EL (cell line): ENCODE measurements at places on chromosomes 11 and 22.

DNA sequence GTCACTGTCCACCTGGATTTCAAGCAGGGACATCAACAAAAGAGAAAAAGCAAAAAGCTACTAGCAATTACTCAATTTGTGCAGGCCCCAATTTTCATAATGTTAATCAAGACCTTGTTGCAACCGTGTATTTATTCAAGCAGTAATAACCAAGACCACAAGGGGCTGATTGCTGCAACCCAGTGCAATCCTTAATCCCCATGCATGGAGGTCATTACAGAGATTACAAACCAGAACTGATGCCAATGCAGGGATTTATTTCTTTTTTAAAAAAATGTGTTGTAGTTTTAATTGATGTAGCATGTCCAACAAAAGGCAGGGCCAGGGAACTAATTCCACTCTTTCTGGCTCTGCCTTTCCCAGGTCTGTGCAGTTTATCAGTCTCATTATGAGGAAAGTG is 18.4 kb downstream of the TECTA start:
- no peak for DNase-seq

DNA sequence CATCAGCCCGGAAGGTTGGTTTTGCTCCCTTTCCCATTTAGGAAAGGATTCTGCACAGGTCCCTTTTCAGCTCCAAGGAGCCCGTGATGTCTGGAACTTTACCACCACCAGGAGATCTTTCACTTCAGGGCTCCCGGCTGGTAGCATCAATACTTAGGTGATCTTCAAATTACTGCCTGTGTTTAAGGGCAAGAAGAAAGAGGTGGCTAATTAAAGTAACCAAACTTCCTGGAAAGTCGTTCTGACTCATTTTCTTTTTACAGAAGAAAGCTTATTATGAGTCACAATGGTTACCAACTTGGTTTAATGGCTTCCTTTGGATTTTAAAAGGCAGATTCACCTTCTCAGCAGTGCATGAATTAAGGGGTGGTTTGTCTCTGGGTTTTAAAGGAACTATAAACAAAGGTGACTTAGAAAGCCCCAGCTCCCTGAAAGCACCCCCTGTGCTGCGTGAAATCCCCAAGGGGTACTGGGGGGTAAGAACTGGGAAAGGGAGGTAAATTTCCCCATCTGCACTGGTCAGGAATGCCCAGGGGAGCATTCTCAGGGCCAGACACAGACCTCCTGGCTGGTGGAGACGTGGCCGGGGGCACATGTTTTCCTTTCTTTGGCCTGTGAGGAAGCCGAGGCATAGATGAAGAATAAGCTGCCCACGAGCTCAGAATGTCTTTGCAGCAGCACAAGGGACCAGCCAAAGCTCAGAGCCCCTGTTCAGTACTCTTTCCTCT is 8.8 kb downstream of the POU2F3 start:
- peak; percentile 49 for DNase-seq

- DNase-seq, result no peak
Observed at GRCh38 chr11:76523147-76523546, 78.3 kb downstream of the EMSY start.

GRCh38 chr11:6203327-6203726 is 2.0 kb upstream of the C11orf42 start:
- no peak for DNase-seq

GRCh38 chr11:126477535-126478305 is 122.2 kb downstream of the ST3GAL4 start:
- no peak for DNase-seq

GRCh38 chr22:46198274-46198673 is 47.9 kb downstream of the PPARA start:
- no peak for DNase-seq

DNA sequence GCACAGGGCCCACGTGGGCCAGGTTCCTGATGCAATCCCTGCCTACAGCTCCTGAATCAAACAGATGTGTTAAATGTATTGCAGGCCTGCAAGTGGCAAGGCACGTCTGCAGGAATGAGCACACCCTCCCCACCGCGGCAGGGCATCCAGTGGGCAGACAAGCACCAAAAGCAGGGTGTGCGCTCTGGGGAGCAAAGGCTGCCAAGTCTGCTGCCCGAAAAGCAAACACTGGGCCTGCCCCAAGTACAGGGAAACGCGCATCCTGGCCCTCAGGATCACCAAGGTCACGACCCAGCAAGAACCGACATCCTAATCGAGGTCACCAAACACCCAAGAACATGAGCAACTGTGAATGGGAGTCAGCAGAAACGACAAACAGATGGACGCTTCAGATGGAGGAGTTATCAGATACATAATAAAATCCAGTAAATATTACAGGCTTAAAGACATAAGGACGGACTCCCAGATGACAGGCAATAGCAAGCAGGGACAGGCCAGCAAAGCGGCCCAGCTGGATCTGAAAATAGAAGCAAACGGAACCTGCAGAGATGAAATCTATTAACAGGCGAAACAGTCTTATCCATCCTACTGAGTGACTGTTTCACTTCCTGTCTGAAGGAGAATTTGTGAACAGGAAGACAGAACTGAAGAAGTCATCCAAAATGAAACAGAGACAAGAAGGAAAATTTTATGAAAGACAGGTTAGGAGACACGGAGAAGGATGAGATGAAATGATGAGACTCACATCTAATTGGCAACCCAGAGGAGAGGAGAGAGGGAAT is 26.7 kb downstream of the CARS1 start:
- DNase-seq, result no peak

GRCh38 chr11:19633276-19633675 is 79.4 kb upstream of the NAV2 start:
- no peak for DNase-seq

DNA sequence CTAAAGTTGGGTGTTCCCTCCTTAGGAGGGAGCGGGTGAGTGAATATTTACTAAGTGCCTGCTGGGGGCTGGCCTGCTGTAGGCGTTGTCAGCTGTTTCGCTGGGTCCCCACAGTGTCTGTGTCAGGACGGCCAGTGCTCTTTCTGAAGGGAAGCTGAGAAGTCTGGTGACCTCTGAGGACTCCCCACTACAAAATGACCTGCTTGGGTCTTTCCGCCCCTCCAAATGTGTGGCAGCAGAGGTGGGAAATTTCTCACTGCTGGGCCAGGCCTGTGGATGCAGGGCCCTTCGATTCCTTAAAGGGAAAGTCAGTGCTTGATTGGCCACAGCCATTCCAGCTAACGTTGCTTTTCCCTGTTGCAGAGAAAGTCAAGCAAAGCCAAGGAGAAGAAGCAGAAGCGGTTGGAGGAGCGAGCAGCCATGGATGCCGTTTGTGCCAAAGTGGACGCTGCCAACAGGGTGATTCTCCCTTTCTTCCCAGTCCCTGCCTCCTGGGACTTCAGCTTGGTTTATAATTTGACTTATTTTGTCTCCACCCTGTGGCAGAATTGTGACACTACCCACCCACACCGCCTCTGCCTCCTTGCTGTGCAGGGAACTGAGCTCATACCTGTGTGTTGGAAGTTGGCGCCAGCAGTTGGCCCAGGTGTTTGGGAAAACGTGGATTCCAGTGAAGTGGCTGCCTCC is 6.8 kb downstream of the NAA40 start:
- peak; percentile 72 for DNase-seq
